ENCODE measurements at places on chromosomes 11 and 22.

DNA sequence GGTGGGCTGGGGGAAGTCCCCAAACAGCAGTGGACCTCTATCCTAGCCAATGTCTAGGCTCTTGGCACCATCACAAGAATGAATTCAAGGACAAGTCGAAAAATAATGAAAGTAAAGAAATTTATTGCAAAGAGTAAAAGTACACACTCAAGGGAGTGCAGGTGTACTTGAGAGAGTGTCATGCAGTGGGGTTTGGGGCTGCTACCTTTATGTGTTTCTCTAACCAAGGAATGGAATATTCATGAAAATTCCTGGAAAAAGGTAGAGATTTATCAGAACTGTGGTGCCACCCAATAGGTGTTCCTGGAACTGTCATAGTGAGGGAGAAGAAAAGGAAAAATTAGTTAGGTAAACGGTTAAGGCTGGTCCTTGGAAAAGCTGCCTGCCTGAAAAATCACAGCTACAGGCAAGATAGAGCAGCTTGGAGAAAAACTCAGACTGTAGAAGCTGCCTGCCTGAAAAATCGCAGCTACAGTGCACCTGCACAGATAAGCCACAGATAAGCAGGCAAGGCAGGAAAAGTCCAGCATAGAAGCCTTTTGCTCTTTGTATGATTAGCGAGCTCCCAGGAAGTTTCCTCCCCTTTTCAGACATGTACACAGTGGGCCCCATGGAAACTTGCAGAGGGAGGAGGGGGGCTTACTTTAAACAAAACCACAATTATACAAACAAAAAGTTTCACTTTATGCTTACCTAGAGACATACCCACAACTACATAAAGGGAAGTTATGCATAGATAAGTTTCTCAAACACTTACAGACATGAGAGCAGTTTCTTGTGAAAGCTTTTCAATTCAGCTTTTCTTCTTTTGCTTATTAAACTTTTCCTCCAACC is 71.4 kb upstream of the B3GNT6 start:
- no peak for DNase-seq

- DNase-seq, result no peak
Observed at GRCh38 chr11:61328351-61328750, 4.6 kb downstream of the DDB1 start.

GRCh38 chr11:97548280-97548679 is 1158.5 kb downstream of the JRKL start:
- no peak for DNase-seq

- DNase-seq, result no peak
Observed at GRCh38 chr11:115193914-115194801, 310.1 kb downstream of the CADM1 start.

DNA sequence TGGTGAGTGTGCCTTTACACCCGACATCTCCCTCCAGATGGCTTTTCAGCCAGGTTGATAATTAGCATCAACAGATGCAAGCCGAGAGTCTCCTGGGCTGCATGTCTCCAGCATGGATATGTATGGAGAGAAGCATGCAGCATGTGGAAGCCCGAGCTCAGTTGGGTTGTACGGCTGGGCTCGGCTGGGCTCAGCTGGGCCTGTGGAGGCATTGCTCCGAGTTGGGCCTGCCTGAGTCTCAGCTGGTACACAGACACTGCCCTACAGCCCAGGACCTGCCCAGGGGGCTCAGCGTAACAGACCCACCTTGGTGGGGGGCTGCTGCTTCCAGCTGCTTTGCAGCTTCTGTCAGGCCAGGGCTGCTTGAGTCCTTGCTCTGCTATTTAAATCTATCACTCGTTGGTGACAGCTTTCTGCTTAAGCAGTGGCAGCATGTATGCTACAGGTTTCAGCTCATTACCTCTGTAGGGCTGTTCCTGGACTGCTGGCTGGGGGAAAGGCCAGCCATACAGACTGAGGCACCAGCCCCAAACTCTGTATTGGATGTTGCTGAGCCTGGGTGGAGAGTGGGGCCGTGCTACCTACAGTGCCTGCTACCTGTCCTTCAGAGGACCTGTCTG is 115.5 kb downstream of the TEAD1 start:
- no peak for DNase-seq

- DNase-seq, result no peak
Observed at GRCh38 chr22:39081598-39081997, 4.5 kb downstream of the APOBEC3G start.

DNA sequence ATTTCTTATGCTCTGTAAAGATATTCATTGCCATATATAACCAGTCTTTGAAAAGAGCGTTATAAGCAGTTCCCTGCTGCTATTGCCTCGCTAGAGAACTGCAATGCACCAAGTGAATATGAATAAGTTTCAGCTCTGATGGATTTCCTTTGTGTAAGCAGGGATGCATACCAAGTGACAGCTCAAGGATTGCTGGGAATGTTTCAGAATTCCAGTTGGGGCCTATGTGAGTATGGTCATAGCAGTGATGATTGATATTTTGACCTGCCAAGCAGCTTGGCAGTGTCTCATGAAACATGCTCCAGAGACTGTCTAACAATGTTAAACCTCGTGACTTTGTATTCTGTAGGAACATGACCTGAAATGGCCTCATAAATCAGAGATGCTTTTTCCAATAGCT is 312.6 kb downstream of the C11orf87 start:
- no peak for DNase-seq
